Stimulated activated CD4-positive, alpha-beta T cell treated with anti-CD3 and anti-CD28 coated beads, Interleukin-2, amount 100 ng/mL, for 4 hours (primary cell): ENCODE measurements at places on chromosomes 7 and 10.

GRCh38 chr10:95655571-95656290 is 780 bp downstream of the ALDH18A1 start:
- DNase-seq, result peak; percentile 9

DNA sequence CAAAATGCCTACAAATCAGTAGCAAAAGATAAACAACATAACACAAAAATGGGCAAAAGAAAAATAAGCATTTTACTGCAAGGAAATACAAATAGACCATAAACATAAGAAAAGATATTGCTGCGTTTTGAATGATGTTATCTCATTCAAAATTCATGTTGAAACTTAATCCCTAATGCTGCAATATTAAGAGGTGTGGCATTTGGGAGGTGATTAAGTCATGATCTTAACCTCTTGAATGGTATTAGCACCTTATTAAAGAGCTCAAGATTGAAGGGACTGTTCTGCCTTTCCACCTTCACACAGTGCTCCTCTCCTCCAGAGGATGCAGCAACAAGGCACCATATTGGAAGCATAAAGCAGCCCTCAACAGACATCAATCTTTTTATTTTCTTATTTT is 12.4 kb upstream of the TNKS2 start:
- no peak for DNase-seq

DNA sequence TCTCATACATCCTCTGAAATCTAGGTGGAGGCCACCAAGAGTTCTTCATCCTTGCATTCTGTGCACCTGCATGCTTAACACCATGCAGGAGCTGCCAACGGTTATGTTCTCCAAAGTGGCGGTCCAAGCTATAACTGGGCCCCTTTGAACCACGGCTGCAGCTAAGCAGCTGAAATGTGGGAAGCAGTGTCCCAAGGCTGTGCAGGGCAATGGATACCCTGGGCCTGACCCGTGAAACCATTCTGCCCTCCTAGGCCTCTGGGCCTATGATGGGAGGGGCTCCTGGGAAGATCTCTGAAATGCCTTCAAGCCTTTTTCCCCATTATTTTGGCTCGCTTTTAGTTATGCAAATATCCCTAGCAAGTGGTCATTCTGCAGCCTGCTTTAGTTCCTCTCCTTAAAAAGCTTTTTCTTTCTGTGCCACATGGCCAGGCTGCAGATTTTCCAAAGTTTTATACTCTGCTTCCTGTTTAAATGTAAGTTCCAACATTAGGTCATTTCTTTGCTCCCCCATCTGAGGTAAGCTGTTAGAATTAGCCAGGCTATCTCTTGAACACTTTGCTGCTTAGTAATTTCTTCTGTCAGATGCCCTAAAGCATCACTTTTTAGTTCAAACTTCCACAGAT is 7.7 kb upstream of the GTPBP4 start:
- DNase-seq, result no peak

GRCh38 chr10:11825796-11826414 is 2.7 kb downstream of the PROSER2 start:
- no peak for DNase-seq

DNA sequence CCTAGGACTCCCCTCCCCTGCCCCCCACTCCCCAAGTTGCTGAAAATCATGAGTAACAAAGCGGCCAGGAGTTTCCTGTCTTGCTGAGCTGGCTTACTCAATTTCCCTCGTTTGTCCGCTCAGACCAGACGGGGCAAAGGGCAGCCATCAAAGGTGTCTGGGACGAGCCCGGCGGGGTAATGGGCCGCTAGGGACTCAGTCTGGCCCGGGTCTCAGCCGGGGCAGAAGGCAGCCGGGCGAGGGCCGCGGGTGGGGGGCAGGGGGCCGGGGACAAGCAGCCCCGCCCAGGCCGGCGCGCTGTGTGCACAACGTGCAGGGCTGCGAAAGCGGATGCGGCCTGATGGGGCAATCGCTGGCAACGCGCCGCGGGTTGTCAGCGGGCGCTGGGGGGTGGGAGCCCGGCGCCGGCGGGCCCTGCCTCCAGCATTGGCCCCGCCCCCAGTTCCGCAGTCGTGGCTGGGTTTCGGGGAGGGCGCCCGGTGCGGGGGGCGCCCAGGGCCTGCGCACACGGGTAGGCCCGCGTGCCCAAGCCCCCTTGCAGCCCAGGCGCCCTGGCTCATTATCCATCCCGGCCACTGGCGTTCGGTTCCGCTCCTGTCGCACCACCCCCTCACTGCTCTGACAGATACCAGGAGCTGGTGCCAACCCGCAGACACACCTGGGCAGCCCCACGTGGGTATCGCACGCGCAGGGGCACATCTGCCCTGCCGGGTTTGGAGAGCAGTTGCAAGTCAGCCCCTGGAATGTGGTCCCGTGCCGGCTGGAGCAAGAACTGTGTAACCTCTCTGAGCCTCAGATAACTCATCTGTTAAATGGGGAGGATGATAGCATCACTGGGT is 35.1 kb downstream of the DNAJB12 start:
- DNase-seq, result peak; percentile 81

DNA sequence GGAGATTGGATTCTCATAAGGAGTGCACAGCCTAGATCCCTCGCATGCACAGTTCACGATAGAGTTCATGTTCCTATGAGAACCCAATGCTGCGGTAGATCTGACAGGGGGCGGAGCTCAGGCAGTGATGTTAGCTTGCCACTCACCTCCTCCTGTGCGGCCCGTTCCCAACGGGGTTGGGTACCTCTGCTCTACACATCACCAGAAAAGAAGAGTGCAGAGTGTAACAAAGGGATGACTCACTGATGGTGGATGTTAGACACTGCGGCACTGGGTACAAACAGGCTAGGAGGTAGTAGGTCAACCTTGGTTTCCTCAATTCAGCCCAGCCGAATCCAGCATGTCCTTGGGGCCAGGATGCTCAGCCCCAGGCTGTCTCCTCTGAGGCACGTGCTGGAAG is 66.8 kb upstream of the CHST15 start:
- DNase-seq, result no peak

DNA sequence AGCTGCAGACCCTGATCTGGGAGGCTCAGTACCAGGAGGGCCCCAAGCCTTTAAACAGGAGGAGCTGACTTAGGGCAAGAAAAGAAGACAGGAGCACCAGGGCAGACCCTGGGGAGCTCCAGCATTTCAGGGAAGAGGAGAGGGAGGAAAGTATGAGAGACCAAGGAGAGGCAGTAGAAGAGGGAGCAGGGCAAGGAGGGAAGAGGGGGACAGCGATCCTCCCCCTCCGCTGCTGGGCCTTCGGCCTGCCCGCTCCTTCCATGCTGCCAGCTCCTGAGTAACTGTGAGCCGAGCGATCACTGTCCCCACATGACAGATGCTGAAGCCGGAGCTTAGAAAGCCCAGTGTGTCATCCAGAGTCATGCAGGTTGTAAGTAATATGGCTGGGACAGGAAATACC is 65.9 kb downstream of the ALOX5 start:
- no peak for DNase-seq

DNA sequence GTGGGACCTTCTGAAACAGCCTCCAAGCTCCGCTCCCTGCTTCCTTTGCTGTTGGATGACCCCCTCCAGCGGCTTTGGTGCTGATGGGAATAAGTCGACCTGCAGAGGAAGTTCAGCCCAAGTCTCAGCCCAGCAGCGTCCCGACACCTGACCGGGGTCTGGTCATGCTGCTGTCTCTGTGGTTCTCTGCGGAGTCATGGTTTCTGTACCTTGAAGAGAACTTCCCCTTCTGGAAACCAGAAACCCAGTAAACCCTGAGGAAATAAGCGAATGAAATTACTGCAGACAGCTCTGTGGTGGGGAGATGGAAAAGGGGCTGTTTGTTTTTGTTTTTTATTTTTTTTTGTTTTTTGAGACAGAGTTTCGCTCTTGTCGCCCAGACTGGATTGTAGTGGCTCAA is 18.3 kb upstream of the ZNF12 start:
- no peak for DNase-seq

- peak; percentile 16 for DNase-seq
Observed at GRCh38 chr7:73451780-73452398, 18.3 kb downstream of the FZD9 start.

- no peak for DNase-seq
Observed at GRCh38 chr10:35412900-35413491, 76.7 kb downstream of the CCNY start.

GRCh38 chr7:2637505-2638223 is 5.9 kb downstream of the TTYH3 start:
- DNase-seq, result no peak

DNA sequence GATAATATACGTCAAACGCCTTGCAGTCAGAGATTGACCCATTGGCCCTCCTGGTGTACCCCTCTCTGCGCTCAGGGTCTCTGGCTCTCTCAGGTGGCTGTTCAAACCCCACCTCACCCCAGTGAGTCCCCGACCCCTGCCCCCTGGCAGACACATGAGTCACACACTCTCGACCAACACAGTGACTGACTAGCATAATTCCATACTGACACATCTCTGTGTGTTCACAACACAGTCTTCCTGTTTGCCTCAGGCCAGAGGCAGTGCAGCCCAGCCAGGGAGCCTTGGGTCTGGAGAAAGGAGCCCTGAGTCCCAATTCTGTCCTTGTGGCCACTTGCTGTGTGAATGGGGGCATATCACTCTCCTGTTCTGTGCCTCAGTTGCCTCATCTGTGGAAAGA is 40.1 kb downstream of the PALD1 start:
- no peak for DNase-seq

DNA sequence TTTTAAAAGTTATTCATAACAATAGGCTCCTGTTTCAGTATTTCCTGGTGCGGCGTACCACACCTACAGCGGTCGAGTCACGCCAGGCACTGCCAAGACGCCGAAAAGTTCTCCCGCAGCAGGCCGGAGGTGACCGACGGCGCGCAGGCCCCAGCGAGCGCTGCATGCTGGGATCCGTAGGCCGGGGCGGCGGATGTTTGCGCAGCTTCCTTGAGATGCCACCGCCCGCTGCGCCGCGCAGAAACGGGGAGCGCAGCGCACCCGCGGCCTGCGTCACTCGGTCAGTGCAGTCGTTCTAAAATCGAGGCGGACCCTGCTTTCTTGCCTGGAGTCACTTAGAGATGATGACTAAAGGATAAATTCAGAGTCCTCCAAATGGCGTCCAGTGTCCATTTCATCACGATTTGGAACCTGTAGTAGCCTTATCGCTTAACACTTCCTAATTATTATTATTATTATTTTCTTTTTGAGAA is 1.3 kb upstream of the KIF11 start:
- peak; percentile 77 for DNase-seq

- no peak for DNase-seq
Observed at GRCh38 chr10:79021331-79021907, 47.3 kb upstream of the ZMIZ1 start.

DNA sequence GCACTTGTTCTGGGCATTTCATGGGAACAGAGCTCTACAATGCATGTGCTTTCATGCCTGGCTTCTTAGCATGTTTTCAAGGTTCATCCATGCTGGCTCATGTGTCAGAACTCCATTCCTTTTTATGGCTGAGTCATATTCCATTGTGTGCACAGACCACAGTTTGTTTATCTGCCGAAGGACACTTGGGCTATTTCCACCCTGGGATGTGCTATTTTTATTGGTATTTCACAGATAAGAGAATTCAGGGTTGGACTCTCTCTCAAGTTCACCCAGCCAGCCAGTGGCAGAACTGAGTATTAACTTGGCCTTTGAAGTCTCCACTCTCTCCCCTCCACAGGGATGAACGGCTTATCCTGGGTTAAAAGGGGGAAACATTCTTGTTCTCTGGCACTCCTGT is 190.7 kb upstream of the GPR26 start:
- no peak for DNase-seq

DNA sequence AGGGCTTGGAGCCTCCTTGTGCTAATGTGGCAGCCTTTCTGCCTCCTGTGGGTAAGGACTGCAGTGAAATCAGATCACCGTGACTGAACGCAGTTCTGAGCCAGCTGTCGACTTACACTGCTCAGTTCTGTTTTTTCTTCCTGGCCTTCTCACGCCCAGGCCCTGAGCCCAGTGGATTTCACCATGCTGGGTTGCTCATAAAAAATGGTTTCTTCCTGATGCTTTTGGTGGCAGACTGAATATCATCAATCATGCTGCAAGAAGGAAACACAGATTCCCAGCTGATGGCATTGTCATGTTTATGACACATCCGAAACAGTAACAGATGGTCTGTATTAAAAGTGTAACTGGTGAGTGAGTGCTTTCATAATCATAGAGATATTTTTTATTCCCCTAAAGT is 389.6 kb downstream of the GALNT17 start:
- no peak for DNase-seq

DNA sequence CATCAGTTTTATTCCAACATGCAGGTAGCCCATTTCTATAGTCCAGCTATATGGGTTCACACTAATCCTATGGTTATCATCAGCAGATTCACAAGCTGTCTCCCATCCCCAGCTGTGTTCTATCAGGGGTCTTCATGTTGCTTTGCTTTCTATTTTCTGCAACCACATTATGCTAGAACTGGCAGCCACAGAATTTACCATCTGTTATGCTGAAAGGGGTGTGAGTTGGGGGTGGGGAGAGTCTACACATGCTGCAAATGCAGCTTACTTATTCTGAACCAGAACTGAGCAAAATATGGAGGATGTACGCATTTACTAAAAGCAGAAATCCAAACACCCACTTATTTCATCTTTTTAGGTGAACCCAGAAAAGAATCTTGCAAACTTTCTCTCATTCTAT is 32.9 kb downstream of the SHTN1 start:
- no peak for DNase-seq

- no peak for DNase-seq
Observed at GRCh38 chr7:2115760-2116447, 116.8 kb downstream of the MAD1L1 start.

DNA sequence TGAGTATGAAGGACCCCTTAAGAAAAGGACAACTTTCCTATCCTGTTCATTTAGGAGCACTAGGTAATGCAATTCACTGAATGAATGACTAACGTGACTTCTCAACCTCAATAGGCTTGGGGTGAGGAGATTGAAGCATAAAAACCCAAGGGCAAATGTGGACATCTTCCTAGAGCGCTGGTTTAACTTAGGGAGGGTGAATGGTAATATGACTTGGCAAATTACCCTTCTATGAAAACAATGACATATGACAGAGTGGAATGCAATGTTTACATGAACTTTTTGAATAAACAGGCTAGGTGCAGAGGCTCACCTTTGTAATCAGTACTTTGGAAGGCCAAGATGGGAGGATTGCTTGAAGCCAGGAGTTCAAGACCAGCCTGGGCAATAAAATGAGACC is 83.9 kb upstream of the ANK3 start:
- DNase-seq, result no peak

- no peak for DNase-seq
Observed at GRCh38 chr7:48173756-48174382, 2.6 kb downstream of the ABCA13 start.

DNA sequence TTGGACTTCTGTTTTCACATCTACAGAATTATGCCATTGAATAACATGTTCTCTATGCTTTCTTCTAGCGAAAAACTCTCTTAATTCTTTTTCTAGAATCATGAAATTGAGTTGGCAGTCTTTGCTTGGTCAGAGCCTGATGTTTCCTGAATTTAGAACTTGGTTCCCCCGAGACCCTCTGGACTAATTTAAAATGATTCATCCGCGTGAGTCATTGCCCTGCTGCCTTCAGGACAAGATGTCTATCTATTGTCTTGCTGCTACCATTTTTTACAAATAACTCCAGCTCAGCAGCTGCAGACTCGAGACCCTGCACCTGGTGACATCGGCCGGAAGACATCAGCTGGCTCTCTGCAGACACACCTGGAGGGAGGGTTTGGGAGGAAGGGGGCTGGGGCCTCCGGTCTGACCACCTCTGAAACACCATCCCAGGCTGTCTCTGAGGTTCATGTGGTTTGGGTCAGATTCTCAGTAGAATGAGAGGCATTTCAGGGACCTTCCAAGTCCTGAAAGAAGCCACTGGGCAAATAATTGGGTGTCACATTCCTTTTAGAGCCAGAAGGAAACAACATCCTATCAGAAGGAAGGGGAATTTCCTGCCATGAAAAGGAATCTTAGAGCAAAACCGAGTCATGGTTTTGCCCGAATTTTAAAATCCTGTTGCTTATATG is 20.9 kb upstream of the KLF6 start:
- no peak for DNase-seq
